ENCODE measurements at places on chromosomes 6 and 20. TPM values are rescaled to one million over a fixed set of nuclear protein-coding genes. Genes with fewer than 3 reads are reported as not detected.

Gene HCRTR2
- not detected for total RNA-seq

Gene SLC22A2
- total RNA-seq: not detected

Gene CALHM5
- 1.4 TPM for total RNA-seq

Gene VSX1
- total RNA-seq: not detected

Gene IPCEF1
- not detected for total RNA-seq

Gene FRS3
- total RNA-seq: 3.0 TPM

Gene SPDEF
- total RNA-seq: not detected

Gene HTR1E
- not detected for total RNA-seq

Gene ATP6V1G2
- 2.7 TPM for total RNA-seq

Gene ZNF334
- 5.4 TPM for total RNA-seq

Gene MAP3K7
- total RNA-seq: 20.5 TPM

Gene PLA2G7
- total RNA-seq: not detected

Gene KIF25
- total RNA-seq: not detected

Measured in pericardium fibroblast (primary cell).